Stimulated activated CD4-positive, alpha-beta T cell treated with anti-CD3 and anti-CD28 coated beads, Interleukin-15, amount 100 ng/mL, for 1 hour (primary cell): ENCODE measurements at places on chromosomes 7 and 10.

DNA sequence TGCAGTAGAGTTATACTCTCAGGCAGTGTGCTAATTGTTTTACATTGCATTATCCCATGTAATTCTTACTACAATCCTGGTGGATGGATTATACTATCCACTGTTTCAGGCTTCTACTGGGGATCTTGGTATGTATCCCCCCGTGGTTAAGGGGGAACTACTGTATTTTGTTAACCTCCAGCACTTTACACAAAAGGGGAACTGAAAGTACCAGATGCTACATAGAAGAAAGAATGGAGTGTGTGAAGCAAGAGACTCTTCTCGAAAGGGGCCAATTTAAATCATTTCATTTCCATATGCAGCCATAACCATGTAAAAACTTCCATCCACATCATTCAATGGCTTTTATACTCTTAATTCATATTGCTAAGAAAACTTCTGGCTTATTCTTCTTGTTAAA lies 69.4 kb downstream of the C1GALT1 start:
- no peak for DNase-seq

GRCh38 chr10:70652761-70653657 lies 19.3 kb upstream of the ADAMTS14 start:
- no peak for DNase-seq

GRCh38 chr7:87083865-87084519 lies 24.5 kb upstream of the ELAPOR2 start:
- no peak for DNase-seq

DNA sequence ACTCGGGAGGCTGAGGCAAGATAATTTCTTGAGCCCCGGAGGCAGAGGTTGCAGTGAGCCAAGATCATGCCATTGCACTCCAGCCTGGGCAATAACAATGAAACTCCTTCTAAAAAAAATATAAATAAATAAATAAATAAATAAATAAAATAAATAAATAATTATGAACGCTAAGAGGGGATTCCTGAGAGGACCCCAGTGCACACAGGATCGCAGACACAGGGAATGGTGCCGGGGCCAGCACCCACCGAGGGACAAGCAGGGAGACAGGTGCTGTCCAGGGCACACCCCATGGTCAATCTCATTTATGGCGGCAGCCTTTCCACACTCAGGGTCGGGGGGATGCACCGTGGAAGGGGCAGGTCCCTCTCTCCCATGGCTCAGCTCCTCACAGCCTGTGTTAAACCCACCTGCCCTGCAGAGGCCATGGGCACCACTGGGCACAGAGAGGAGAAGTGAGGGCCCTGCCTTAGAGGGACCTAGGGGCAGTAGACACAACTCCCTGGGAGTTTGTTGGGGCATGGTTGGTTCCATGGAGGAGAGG lies 2.2 kb upstream of the RAMP3 start:
- DNase-seq, result no peak

GRCh38 chr10:124124123-124124768 lies 30.8 kb upstream of the CHST15 start:
- DNase-seq, result no peak

- no peak for DNase-seq
Measured at GRCh38 chr10:96463562-96463961, 50.2 kb downstream of the TLL2 start.

GRCh38 chr10:30999070-30999712 lies 32.5 kb downstream of the ZNF438 start:
- DNase-seq, result no peak

- DNase-seq, result no peak
Measured at GRCh38 chr7:28104041-28104541, 76.5 kb downstream of the JAZF1 start.

DNA sequence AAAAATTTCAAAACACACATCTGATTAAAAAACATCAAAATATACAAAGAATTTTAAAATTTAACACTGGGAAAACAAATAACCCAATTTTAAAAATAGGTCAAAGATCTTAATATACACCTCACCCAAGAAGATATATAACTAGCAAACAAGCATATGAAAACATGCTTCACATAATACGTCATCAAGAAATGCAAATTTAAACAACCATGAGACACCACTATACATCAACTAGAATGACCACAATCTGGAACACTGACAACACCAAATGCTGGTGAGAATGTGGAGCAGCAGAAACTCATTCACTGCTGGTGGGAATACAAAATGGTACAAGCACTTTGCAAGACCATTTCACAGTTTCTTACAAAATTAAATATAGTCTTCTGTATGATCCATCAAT lies 498.4 kb downstream of the IPMK start:
- DNase-seq, result no peak

GRCh38 chr7:79823246-79823951 lies 311.2 kb upstream of the GNAI1 start:
- no peak for DNase-seq

DNA sequence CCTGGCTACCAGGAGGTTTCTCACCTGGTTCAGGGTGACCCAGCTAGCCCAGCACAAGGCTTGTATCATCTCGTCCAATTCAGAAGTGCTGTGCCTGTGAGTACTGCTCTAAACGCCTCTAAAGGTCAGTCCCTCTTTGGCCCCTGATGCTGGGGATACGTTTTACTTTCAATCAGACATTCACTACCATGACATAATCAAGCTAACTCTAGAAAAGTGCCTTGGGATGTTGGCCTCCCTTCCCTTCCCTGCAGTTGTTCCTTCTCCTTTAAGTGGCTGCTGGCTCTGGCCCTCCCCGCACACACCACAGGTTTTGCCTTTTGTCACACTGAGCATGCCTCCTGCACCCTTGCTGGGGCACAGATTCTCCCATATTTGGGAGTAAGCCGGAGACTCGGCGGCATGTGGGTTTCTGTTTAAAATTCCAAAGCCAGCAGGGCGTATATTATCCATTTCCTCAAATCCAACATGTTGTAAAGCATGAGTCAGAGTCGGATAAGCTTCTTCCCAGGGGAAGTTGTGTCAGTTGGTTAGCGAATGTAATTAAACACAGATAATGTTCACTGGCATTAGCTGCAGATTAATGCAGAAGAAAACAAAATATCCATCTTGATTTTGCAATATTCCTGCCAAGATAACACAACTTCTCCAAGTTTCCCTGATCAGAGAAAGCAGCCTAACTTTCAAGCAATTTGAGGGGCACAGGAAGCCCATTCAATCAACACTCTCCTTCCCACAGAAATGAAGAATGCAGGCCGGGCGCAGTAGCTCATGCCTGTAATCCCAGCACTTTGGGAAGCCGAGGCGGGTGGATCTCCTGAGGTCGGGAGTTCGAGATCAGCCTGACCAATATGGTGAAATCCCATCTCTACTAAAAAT lies 31.8 kb upstream of the VCL start:
- DNase-seq, result no peak

DNA sequence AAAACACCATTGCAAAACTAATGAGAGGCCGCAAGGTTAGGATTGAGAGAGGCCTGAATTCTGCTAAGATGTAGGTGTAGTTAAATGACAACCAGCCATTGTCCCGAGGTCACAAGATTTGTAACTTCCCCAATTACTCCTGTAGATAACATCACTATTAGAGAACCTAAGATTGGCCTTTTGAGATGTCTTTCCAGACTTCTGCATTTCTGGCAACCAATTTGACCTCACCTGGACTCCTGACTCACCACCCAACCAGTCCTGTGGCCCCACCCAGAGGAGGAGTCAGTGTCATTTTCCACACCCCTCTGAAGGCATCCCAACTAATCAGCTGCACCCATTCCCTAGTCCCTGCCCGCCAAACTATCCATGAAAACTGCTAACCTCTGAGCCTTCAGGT lies 115.7 kb downstream of the PRKAG2 start:
- DNase-seq, result no peak

- DNase-seq, result no peak
Measured at GRCh38 chr7:64642875-64643274, 23.1 kb upstream of the ZNF107 start.

DNA sequence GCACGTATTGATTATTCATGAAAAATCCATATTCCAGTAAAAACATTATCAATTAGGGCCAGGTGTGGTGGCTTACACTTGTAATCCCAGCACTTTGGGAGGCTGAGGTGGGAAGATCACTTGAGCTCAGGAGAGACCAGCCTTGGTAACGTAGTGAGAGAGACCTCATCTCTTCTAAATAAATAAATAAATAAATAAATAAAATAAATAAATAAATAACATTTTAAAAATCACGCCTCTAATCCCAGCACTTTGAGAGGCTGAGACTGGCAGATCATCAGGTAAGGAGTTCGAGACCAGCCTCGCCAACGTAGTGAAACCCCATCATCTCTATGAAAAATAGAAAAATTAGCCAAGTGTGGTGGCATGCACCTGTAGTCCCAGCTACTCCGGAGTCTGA lies 32.1 kb downstream of the NRBF2 start:
- DNase-seq, result no peak

DNA sequence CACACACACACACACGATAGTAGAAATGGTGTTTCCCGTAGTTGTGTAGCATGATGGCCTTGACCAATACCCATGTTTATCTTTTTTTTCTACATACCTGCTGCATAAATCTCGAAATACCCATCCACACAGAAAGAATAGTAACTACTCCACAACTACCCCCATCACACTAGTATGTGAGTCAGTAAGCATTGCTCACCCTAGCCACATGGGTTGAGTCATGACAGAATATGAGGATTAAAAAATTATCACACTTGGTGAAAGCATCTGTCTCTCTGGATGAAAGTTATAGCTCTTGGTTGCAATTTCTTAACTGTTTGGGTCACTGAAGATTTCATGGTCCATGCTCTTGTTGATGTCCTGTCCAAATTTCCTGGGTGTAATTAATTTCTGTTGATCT lies 103.4 kb upstream of the MDFIC start:
- DNase-seq, result no peak

GRCh38 chr10:77293773-77294172 lies 343.8 kb downstream of the KCNMA1 start:
- no peak for DNase-seq

DNA sequence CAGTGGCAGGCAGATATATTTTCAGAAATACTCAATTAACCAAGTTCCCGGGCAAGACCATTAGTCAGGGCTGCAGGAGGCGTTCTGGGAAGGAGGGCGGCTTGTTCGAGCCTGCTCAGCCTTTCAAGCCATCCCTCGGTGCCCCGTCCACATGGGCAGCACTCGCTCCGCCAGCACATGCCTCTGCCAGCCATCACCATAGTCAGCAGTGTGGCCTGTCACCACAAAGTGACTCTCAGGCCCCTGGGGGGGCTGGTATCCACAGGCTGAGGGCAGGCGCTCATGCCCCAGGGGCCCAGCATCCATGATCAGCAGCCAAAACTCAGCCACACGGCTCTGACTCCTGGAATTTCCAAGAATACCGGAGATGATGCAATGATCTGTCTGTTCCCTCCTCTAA lies 81.9 kb downstream of the CHST15 start:
- no peak for DNase-seq

- no peak for DNase-seq
Measured at GRCh38 chr7:142784716-142785115, 13.9 kb downstream of the PRSS2 start.

DNA sequence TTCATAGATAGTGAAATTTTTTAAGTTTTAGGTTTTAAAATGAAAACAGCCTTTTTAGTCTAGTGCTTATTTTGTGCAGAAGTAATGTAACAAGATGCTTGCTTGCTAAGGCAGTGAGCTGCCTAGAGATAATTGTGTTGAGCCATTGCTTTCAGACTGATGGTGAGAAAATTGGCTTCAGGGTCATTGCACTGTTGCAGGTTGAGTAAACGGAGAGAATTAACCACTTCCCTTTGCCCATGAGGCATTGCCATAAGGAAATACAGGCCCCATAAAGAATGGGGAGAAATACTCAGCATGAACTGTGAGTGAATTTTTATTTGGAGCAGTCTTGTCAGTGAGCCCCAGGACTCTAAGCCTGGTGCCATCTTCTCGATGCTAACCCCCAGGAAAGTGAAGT lies 140.5 kb downstream of the LRRC4 start:
- no peak for DNase-seq

DNA sequence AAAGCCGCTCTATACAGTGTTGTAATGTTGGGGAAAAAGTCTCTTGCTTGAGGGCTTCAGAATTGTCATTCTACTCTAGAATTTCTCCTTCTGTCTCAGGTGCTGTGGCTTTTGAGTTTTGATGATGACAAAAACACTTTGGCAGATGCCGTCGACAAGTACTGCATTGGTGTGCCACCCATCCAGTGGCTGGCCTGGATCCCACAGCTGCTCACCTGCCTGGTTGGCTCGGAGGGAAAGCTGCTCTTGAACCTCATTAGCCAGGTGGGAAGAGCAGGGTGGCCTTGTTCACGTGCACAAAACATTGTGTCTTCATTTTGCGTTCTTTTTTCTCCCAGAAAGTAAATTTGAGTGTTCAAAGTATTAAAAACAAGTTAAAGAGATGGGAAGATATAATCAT lies 112.0 kb downstream of the TRRAP start:
- DNase-seq, result no peak

DNA sequence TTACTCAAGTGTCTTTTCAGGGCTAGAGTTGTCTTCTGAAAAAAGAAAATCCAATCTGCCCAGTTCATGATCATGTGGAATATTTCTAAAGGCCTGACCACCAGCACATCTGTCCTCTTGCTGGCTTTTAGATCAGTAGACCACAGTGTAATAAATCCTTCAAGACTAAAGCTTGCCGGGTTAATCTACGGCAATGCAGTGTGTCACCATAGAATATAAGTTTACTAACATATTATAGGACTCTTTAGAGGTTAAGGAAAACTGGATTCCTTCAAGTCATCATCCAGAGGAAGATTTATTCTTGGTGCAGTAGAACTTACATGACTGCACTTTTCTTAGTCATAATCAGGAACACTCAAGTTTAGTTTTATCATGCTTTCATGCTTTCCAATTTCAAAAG lies 349.5 kb downstream of the SEMA3D start:
- no peak for DNase-seq

GRCh38 chr7:123763191-123763661 lies 14.4 kb upstream of the WASL start:
- DNase-seq, result no peak

GRCh38 chr7:135189221-135189662 lies 18.7 kb upstream of the CYREN start:
- DNase-seq, result no peak

DNA sequence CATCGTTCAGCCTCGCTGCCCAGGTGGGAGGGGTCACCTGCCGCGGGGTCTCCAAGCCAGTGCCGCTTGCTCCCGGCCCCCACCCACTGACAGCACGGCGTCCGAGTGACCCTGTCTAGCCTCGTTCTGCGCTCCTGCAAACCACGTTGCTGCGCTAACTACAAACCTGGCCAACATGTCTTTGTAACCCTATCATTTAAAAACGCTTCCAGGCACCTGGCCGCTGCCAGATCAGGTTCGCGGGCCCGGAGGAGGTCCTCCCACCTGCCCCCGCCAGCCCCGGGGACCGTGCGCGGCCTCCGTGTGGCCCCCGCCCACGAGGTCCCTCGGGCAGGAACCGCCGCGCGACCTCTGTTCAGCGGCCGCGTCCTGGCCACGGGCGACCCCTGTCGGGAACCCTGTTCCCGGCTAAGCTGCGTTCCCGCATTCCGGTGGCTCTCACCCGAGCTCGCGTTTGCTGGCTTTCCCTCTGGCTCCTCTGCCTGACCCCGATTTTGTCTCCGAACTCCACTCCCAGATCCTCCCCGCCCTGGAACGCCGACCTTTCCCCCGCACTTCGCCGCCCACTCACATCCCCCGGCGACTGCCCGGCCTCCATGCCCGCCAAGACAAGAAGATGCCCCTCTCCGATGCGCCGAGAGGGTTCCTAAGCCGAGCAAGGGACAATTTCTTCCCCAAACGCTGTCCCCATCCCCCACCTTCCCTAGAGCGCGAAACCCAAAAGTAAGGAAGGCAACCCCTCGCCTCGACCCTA lies 2.4 kb downstream of the SFMBT2 start:
- DNase-seq, result peak; percentile 17

- DNase-seq, result no peak
Measured at GRCh38 chr7:1676550-1677078, 6.5 kb downstream of the ELFN1 start.
